HTR-8/SVneo (cell line): ENCODE measurements at places on chromosomes 7 and 10.

- no peak for DNase-seq
Observed at GRCh38 chr7:6589151-6589828, 531 bp upstream of the INTS15 start.

GRCh38 chr10:129033790-129034272 is 433.2 kb upstream of the MGMT start:
- DNase-seq, result no peak

DNA sequence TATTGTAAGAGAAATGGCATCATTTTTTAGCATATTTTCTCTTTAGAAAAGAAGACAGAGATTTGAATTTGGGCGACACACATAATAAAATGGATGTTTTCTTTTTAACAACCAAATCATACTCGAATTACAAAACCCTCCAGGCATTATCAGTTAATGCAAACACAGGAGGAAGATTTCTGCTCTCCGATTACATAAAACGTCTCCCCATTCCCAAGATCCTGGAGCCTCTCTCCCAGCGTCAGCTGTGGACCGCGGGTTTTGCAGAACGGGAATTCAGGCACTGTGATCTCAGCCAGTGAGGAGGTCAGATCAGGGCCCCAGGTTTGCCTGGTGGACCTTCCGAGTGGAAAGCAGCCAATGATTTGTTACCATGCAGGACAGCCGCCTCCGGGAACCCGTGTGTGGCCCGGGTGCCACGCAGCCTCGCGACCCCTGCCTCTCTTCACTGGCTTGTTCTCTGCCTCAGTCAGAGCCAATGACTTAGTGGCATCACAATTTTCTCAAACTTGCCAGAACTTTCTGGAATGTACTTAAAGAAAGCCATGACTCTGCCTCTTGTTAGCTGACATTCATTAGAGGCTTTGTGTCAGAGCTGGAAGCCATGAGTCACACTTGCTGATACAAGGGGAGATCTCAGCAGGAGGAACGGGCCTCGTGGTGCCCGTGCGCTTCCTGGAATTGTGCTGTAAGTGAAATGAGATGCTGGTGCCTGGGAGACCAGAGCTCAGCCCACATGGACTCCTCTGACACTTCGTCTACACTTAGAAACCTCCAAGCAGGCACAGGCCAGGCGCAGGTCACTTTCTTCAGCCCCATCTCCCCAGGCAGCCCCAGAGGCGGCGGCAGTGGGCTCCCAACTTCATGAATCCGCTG is 246.1 kb downstream of the KLF6 start:
- DNase-seq, result peak; percentile 57

GRCh38 chr7:10724449-10724848 is 249.2 kb upstream of the PHF14 start:
- DNase-seq, result no peak

DNA sequence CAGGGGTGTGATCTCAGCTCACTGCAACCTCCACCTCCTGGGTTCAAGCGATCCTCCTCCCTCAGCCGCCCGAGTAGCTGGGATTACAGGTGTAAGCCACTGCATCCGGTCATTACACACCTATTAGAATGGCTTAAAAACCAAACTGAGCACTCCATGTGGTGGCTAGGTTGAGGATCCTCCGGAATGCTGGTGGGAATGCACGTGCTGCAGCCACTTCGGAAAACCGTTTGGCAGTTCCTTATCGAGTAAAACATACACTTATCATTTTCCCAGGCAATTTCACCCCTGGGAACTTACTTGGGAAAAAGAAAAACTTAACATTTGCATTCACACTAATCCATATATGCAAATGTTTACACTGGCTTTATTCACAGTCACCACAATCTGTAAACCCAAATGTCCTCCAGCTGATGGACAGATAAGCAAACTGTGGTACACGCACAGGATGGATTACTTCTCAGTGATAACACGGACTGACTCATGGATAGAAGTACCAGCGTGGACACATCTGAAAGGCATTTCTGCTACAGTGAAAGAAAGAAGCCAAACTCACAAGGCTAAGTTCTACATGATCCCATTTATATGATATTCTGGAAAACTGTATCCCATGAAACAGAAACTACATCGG is 20.4 kb downstream of the RFC2 start:
- DNase-seq, result no peak

DNA sequence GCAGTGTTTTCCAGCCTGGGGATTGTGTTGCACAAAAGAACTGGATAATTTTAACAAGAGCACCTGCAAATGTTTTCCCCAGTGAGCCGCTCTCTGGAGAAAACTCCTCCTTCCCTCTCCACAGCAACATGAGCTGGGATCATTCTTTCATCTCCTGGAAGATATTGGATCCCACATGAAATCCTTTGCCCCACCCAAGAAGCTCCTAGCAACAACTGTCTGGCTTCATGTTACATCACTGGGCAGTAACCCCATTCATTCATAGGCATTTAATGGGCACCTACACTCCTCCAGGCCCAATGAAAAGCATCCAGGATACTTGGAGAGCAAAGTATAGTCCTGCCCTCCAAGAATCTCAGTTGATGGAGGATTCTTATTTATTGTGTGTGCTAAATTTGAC is 27.2 kb downstream of the LSM5 start:
- no peak for DNase-seq

DNA sequence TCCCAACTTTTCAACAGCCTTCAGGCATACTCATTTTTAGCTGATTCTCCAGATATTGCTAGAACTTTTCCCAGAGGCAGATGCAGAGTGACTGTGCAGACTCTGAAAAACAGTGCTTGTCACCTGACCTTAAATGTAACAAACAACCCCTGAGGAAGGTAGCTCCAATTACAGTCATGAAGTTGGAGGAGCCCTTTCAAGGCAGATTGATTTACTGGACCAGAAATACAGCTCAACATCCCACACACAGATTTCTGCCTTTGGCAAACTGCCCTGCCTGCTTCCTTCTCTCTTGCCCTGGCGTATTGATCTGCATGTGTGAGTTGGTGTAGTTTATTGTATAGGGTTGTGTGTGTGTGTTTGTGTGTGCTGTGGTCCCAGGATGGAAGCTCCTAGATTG is 38.5 kb downstream of the PYROXD2 start:
- peak; percentile 34 for DNase-seq

- no peak for DNase-seq
Observed at GRCh38 chr10:133226251-133226808, 3.7 kb upstream of the UTF1 start.

- DNase-seq, result no peak
Observed at GRCh38 chr7:149524394-149524793, 26.8 kb upstream of the ZNF746 start.

- DNase-seq, result no peak
Observed at GRCh38 chr7:46170792-46171191, 249.7 kb upstream of the IGFBP3 start.

- DNase-seq, result no peak
Observed at GRCh38 chr10:26733750-26734568, 36.5 kb downstream of the PDSS1 start.

GRCh38 chr10:122707535-122707934 is 7.9 kb upstream of the C10orf120 start:
- DNase-seq, result no peak

- peak; percentile 80 for DNase-seq
Observed at GRCh38 chr10:93947055-93947454, 46.7 kb upstream of the PLCE1 start.

- no peak for DNase-seq
Observed at GRCh38 chr10:63537536-63537935, 16.3 kb downstream of the REEP3 start.

DNA sequence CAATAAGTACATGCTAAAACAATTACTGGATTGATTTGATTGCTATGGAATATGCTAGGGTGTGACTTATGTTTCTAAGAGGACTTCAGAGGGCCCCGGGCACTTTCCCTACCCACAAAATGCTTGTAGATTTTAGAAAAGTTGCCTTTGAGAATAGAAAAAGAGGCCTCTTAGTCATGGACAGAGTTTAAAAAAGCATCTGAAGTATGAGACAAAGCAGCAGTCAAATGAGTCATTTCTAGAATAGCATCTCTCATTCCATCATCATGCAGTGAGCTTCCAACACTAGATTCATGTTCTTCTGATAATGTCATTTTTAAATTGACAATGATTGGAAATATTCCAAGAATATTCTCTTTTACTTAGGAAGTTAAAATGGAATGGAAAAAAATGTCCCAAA is 675.1 kb upstream of the PCDH15 start:
- no peak for DNase-seq

DNA sequence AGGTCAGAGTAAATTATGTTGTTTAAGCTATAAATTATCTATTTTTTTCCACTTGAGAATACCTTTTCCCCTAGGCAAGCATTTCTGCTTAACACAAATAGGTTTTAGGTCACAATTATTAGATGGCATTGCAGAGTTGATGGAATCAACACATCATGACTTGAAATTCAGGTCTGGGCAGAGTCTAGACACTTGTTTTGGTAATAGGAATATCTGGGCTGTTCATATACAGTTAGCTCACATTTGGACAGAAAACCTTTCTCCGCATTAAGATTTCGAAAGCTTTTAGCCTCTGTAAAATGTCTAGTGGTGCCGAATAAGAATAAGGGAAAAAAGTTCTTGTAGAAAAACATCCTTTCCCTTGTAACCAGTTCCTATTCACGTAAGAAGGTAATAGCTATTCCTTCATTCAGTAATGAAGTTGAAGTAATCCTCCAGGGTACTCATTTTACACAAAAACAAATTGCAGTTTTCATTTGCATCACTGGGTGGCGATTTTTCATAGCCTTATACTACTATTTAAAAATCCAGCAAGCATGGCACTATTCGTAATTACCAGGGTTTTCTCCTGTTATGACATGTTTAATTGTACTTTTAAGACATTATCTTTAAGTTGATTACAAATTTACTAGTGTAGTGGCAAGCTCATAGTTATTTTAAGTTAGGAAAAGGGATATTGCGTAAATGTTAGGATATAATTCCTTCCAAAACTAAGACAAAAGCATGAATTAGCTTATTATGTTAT is 37.0 kb downstream of the RPA3 start:
- DNase-seq, result peak; percentile 42

- no peak for DNase-seq
Observed at GRCh38 chr10:98363220-98363619, 51.8 kb downstream of the PYROXD2 start.

- DNase-seq, result no peak
Observed at GRCh38 chr7:44325201-44325671, at the start of gene CAMK2B. TSS of gene CAMK2B (minus strand) at chr7:44325594. CDS start at chr7:44325421, 173 bp downstream.

DNA sequence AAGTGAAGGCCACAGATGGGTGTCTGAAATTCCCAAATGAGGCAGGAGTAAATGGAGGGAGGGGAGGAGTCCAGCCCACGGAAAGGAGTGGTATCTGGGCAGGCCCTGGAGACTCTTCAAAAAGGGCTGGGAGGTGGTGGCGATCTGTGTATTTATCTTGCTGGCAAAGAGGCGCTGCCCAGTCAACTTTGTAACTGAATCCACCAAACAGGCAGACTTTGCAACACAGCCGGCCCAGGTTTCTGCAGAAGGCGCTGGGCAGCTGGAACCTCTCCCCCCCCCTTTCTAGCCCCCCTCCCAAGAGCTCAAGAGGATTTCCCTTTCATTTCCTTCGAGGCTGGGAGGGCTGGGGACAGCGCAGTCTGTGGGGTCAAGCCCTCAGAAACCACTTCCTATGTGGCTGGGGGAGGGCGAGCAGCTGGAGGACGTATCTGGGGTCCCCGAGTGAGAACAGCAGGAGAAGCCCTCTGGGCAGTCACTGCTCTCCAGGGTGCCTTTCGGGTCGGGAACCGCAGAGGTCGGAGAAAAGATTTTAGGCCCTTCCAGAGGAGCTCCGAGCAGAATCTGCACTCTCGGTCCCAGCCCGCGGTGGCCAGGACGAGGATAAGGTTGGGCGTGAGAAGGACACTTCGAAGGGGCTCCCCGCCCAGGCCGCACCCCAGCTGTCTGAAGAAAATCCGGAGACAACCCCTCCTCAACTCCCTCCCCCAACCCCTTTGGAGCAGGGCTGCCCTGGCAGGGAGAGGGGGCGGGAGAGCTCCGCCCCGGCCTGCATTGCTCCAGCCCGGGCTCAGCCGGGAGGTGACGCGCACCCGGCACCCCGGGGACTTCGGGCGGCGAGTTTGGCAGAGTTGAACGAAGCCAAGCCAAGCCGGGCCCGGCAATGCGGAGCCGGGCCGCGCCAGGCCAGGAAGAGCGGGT is 965 bp downstream of the ZCCHC24 start:
- DNase-seq, result peak; percentile 56

GRCh38 chr7:113819474-113819873 is 99.3 kb downstream of the PPP1R3A start:
- no peak for DNase-seq

DNA sequence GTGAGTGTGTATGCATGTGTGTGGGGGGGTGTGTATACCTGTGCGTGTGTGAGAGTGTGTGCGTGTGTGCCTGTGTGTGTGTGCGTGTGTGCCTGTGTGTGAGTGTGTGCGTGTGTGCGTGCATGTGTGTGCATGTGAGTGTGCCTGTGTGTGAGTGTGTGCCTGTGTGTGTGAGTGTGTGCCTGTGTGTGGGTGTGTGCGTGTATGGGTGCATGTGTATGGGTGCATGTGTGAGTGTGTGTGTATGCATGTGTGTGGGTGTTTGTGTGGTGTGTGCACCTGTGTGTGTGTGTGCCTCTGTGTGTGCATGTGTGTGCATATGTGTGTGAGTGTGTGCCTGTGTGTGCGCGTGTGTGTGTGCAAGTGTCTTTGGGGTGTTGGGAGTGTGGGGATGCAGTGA is 6.4 kb downstream of the ANTXRL start:
- DNase-seq, result no peak

DNA sequence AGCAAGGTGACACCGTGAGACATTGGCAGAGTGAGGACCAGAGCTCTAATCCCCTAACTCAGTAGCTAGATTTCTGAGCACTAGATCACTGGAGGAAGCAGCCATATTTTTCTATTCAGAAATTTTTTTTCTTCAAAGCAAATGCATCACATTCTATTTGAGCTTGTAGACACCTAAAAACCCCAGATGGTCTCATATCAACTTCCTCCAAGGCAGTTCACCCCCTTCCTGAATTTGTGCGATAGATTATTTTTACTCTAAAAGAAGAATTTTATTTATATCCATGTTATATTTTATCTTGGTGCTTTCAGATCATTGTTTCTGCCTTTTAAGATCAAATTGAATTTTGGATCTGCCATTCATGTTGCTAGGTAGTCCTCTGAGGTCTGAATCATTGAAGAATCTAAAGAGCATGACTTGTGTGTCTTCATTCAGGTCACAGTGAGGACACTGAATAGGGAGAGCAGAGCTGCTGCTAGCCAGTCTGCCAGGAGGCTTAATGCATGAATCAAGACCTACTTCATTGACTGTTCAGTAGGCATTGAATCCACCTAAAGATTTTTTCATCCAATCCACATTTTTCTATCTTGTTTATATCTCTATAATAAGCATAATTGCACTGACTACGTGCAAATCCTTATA is 92.9 kb upstream of the LRRTM3 start:
- DNase-seq, result no peak
